ENCODE measurements at places on chromosomes 2 and 18.
A peak's percentile ranks its signal among the peaks of the same experiment; 100 is the strongest.

DNA sequence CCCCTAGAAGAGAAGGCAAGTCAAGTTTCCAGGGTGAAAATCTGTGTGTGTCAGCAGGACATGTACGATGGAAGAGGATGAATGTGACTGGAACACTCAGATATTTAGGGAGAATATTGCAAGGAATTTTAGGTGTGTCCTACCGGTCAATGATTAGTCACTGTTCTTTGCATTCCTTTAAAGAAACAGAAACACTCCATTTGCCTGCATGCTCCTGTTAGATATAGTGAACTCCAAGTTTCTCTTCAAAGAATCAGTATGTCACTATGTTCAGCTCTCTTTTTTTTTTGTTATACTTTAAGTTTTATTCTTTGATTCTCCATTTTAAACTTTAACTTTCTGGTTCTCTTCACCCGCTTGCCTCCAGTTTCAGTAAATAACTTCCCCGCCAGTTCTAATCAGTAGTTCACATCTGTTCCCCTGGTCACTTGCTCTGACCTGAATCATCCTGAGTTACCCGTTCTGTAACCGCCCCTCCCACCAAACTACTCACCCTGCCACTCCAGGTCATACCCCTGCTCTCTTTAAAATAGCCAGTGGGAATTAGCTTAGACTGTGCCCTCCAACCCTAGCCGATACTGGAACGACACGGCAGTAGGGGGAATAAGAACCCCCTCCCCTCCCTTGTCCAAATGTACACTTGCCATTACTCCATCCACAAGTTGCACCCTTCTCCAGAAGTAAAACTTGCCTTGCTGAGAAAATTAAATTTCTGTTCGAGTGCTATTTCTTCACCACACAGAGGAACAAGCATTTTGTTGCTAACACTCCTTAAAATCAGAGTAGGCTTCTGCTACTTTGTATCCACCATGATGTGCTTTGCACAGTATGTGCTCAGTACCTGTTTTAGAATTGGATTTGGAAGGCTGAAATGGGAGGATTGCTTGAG, 268.4 kb downstream of the METTL4 start:
- DNase-seq: no peak

- no peak for DNase-seq
These were observed 77.6 kb upstream of the RAB6C start for GRCh38 chr2:129901754-129902415.

DNA sequence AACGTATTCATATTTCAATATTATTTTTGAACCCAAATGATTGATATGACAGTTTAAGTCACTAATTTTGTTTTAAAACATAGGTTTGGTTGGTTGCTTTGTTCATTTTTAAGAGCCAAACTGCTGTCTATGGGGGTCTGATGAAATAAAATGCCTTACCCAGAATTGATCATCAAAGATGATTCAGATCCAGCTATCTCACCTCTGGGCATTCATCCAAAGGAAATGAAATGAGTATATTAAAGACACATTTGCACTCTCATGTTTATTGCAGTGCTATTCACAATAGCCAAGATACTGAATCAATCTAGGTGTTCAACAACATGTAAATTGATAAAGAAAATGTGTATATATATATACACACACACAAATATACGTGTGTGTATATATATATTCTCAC, 326.9 kb upstream of the GULP1 start:
- DNase-seq: no peak

DNA sequence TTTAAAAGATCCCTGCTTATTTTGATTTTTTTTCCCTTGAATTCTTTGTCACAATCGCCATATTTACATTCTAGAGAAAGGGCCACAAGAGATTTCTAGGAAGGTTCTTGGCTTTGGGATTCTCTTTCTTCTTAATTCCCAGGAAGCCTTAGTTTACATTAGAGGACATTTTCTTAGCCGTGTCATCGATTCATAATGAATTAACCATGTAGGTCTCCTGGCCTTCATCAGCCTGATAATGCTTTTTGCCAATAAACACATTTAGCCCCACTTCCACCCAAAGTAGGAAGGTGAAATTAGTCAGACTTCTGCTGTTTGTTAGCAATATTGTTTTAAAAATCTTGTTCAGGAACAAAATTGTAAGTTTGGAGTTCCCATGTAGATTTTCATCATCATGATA, 71.3 kb upstream of the LPIN2 start:
- no peak for DNase-seq

DNA sequence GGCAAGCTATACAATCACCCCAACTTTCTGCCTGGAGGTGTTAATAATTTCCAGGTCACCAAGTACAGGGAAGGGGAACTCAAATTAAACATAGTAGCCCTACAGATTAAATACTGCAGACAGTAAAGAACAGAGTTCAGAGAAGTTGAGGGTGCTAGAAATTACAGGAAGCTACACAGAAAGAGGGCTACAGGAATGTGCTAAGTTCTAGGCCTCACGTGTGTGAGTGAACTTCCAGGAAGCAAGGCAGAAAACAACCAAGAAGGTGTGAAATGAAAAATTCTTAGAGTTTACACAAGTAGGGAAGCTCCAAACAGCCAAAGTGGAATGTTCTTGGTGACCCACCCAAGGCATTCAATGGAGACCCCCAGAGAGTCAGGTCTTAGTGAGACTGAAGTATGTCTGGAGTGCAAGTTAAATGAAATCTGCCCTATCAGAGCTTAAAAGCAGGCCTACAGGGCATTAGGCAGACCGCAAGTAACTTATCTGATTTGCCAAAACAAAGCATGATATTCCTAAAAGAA, 58.1 kb upstream of the RNU4ATAC start:
- no peak for DNase-seq

- DNase-seq: no peak
These were observed 67.8 kb downstream of the PTGR3 start for GRCh38 chr18:75141166-75141565.

DNA sequence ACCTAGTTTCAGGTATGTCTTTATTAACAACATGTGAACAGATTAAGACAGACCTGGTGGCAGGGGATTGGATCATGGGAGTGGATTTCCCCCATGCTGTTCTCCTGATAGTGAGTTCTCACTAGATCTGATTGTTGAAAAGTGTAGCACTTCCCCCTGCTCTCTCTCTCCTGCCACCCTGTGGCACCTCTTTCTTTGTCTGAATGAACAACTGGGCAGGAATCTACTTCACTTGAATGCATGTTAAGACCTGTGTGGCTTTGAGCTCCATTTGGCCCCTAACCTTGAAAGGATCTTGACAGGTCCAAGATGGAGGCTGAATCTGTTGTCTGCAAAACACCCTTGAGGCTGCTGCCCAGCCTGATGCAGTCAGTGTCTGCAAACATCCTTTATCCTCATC, 194.4 kb downstream of the RNF144A start:
- DNase-seq: peak; percentile 38

- DNase-seq: no peak
These were observed 59.4 kb downstream of the MMADHC start for GRCh38 chr2:149527998-149528755.

DNA sequence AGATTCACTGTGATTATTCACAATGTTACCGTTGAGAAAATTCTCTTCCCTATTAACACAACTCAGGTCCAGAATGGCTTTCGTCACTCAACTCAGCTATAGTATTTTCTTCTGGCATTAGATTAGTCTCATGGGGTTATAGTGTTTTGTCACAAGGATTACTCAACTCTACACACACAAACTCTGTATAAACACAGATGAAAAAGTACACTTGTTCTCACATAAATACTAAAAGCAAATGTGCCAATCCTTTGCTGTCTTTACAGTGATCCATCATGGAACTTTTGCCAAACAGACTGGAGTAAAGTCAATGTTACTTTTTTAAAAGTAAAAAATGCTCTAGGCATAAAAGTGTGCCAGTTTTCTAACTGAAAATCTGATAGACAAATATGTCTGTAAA, 267.6 kb downstream of the RBM43 start:
- DNase-seq: no peak

- DNase-seq: no peak
These were observed 444.6 kb downstream of the PARD3B start for GRCh38 chr2:204989877-204990276.

DNA sequence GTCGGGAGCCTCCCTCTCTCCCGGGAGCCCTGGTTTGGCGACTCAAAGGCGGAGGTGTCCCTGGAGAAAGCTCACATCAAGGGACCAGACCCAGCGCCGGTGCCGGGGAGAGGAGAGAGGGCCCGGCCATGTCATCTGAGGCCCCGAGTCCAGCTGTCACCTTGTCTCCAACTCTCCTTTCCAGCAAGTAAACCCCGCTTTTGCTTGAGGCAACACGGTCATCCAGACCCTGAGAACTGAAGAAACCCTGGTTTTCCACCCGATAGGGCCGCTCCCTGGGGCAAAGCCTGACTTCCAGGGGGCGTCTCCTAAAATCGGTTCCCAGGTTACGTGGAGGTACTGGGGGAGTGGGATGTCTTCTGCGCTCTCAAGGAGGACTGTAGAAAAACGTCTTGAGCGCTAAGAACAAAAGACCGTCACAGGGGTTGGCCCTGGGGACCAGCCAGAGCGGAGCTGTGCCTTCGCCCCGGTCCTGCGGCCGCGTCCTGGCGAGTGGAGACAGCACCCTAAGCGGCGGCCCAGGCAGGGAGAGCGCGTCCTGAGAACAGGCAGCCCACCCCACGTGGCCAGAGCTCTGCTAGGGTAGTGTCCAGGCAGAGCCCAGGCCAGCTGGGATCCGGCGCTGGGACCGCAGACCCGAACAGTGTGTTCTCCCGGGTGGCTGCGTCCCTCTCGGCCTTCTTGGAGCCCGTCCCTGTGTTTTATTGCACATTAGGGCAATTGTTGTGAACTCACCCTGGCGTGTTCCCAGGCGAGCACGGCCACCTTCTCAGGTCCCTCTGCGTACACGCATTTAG, 55.7 kb downstream of the TMEM18 start:
- no peak for DNase-seq

DNA sequence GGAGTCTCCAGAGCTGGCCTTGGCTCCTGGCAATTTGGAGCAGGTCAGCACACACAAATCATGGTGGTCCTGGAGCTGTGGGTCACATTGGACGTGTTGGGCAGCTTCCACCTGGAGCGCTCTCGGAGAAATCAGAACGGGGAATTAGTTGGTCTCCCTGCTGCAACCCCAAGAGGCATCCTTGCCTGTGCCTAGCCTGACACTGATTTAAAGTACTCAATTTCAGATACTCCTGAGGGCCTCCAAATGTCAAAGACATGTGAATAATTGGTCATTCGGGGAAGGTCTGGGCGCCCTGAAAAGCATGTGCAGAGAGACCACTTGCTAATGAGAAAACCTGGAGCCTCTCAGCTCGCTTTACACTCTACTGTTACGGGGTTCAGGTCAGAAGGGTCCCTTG, 145.5 kb upstream of the AGAP1 start:
- no peak for DNase-seq

- DNase-seq: peak; percentile 20
These were observed 88.5 kb downstream of the SH3RF3 start for GRCh38 chr2:109217362-109218086.

GRCh38 chr18:13540477-13541182, 185.7 kb downstream of the FAM210A start:
- DNase-seq: no peak

DNA sequence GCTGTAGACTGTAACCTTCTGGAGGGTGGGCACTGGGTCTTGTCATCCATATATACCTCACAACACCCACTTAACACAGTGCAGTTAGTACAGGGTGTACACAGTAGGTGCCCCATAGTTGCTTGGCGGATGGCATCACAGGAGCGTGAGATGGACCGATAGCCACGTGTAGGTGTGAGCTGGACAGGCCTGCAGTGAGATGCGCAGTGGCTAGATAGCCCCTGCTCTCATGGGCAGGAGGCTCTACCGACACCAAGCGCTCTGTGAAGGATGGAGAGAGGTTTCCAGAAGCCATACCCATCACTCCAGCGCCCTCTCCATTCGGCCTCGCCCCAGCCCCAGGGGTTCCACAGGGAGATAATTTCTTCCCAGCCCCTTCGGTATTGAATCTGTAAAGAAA, 49.5 kb downstream of the CAPN13 start:
- DNase-seq: no peak

- DNase-seq: no peak
These were observed 910 bp downstream of the SRSF7 start for GRCh38 chr2:38750011-38750890.

- peak; percentile 83 for DNase-seq
These were observed 134.8 kb downstream of the EIPR1 start for GRCh38 chr2:3242747-3243369.

- DNase-seq: no peak
These were observed 16.4 kb downstream of the CDCA7 start for GRCh38 chr2:173371023-173371422.

GRCh38 chr2:128775914-128776285, 457.2 kb upstream of the HS6ST1 start:
- DNase-seq: no peak

- DNase-seq: no peak
These were observed 694.2 kb upstream of the GYPC start for GRCh38 chr2:125961739-125962138.

All from Kasumi-1 (cell line).